ENCODE measurements at places on chromosomes 7 and 10.

DNA sequence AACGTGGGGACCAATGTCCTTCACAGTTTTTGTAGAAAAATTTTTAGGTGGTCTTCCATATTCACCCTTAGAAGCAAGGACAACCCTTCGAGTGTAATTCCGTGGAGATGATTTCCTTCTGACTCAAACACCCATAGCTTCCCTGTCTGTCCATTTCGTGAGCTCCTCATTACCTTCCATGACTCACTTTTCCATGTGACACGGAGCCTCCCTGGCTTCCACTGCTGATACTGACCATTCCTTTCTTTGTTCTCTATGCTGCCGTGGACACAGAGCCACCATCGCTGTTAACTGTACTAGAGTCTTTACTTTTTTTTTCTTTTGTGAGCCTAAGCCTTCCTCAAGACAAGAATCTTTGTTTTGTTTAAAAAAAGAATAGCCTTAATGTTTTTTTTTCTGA lies 12.5 kb upstream of the ARMS2 start:
- no peak for DNase-seq
- no peak overlapping the region for H3K4me3 ChIP-seq
- no peaks in the 10 kb centered on the region for H3K36me3 ChIP-seq
- no peaks in the 10 kb centered on the region for H3K4me1 ChIP-seq

GRCh38 chr10:29861811-29862505 lies 197.4 kb downstream of the JCAD start:
- DNase-seq: no peak
- H3K27me3 ChIP-seq: peaks cover 5% of the 10 kb centered on the region
- no peak overlapping the region for H3K4me3 ChIP-seq
- H3K4me1 ChIP-seq: peaks cover 23% of the 10 kb centered on the region

- H3K36me3 ChIP-seq: peaks cover 11% of the 10 kb centered on the region
- peak overlapping the region; percentile 85 for H3K27ac ChIP-seq
- DNase-seq: no peak
Measured at GRCh38 chr10:104300002-104300735, 31.2 kb downstream of the GSTO2 start.

GRCh38 chr7:102836191-102836919 lies 76.4 kb upstream of the LRRC17 start:
- H3K4me1 ChIP-seq: no peaks in the 10 kb centered on the region

- no peak for DNase-seq
- H3K4me3 ChIP-seq: no peak overlapping the region
- H3K4me1 ChIP-seq: no peaks in the 10 kb centered on the region
- H3K27ac ChIP-seq: no peak overlapping the region
- no peaks in the 10 kb centered on the region for H3K36me3 ChIP-seq
Measured at GRCh38 chr7:147412782-147413556, 1177.6 kb upstream of the C7orf33 start.

DNA sequence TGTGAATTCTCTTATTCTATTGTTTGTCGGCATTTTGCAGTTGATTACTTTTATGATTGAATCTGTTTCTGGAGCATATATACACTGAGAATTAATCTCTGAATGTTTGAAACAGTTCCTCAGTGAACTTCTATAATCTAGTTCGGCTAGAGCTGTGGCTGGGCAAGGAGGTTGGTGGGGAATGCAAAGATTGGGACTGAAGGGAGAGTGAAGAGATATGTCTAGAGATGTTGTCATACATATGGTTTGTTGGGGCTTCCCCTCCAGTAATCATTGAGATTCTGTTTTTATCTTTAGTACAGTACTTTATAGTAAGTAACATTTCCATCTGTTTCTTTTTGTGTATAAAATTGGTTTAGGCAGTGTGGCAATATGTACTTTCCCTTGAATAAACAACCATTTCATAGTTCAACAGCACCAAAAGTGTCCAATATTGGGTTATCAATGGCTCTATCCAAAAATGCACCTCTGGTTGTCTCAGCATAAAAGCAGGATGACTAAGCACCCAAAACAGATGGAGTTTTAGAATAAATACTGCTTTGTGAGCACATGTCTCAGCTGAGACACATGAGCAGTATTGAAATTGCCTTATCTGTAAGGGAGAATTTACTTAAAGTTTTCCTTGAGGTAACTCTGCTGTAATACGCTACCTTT lies 36.7 kb downstream of the WAC start:
- no peaks in the 10 kb centered on the region for H3K27me3 ChIP-seq
- H3K27ac ChIP-seq: no peak overlapping the region
- no peak for DNase-seq
- no peak overlapping the region for H3K4me3 ChIP-seq

- no peak for DNase-seq
- H3K27ac ChIP-seq: no peak overlapping the region
- H3K27me3 ChIP-seq: no peaks in the 10 kb centered on the region
- no peaks in the 10 kb centered on the region for H3K4me1 ChIP-seq
- no peaks in the 10 kb centered on the region for H3K36me3 ChIP-seq
Measured at GRCh38 chr7:83863906-83864305, 215.0 kb upstream of the SEMA3E start.

DNA sequence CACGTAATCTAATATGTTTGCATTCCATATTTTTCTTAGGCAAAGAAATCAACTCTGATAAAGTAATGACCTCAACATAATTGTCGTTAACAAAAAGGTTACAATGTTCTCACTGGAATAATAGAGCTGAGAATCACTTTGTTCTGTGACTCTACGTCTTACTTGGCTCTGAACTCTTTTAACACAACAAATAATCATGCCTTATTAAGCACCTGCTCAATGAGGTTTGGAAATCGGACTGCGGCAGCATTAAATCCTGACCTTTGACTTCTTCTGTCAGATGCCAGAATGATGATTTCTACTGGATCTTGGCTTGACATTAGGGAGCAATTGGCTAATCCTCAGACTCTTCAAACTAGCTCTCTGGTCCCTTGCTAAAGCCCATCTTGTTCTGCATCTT lies 233.6 kb downstream of the SEMA3D start:
- no peaks in the 10 kb centered on the region for H3K27me3 ChIP-seq
- peaks cover 13% of the 10 kb centered on the region for H3K4me1 ChIP-seq
- no peak overlapping the region for H3K4me3 ChIP-seq
- no peak for DNase-seq
